Esophagus mucosa (tissue), 1 donor: ENCODE measurements at places on chromosomes 5 and 9. TPM values are rescaled to one million over a fixed set of nuclear protein-coding genes. Genes with fewer than 3 reads are reported as not detected.
A peak's percentile ranks its signal among the peaks of the same experiment; 100 is the strongest.

DNA sequence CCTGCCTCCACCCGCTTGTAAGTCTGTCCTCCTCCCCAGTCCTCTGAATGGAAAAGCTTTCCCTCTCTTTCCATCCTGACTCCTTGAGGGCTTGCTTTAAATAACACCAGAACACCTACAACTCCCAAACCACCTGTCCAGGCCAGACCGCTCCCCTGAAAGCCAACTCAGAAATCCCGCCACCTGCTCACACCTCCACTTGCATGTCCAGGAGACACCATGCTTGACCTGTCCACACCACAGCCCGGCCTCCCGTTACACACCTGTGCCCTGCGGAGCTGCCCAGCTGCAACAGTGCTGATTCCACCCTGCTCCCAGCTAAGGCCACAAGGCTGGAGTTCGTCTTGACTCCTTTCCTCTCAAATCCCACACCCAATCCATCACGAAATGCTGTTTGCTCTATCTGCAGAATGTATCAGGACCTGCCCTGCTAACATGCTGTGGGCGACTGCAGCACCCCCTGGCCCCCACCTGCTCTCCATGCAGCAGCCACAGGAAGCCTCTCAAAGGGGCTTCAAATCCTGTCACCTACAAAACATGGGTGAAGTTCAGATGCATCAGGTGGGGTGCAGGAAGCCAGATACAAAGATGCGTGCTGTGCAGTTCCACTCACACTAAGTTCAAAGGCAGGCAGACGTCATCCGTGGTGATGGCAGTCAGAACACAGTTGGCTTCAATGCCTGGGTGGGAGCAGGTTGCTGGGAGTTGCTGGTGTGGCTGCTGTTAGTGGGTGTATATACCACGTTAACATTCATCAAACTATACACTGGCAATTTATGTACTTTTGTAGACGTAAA is 166.0 kb downstream of the ROR2 start:
- ATAC-seq, result no peak

- no peak for ATAC-seq
Observed at GRCh38 chr5:151012862-151013261, 7.5 kb upstream of the GPX3 start.

- ATAC-seq, result no peak
Observed at GRCh38 chr5:139068494-139069151, 129.5 kb downstream of the SIL1 start.

- ATAC-seq, result peak; percentile 49
Observed at GRCh38 chr5:139912158-139912557, 116.5 kb downstream of the PSD2 start.

IFNA1 gene
- not detected for total RNA-seq

DNA sequence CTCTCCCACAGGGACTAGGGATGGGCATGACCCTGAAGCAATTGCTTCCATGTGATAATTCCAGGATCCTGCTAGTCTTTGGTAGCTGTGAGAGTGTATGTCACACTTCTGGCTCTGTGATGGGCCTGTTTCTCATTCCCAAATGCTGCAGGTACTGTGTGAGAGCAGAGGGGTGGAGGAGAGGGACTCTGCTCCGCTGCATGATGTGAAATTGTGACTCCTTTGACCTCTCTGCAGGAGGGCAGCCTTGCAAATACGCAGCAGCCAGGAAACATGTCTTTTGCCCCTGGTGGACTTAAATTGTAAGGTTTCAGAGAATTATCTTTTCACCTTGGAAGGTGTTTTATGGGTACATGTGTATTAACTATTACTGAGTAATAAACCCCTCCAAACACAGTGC is 61.6 kb downstream of the SFXN1 start:
- no peak for ATAC-seq

CXCL14 gene
- total RNA-seq, result 179 TPM

RNF208 gene
- 11.2 TPM for total RNA-seq

FUT7 gene
- total RNA-seq, result 0.12 TPM

SURF2 gene
- 25.6 TPM for total RNA-seq

DNA sequence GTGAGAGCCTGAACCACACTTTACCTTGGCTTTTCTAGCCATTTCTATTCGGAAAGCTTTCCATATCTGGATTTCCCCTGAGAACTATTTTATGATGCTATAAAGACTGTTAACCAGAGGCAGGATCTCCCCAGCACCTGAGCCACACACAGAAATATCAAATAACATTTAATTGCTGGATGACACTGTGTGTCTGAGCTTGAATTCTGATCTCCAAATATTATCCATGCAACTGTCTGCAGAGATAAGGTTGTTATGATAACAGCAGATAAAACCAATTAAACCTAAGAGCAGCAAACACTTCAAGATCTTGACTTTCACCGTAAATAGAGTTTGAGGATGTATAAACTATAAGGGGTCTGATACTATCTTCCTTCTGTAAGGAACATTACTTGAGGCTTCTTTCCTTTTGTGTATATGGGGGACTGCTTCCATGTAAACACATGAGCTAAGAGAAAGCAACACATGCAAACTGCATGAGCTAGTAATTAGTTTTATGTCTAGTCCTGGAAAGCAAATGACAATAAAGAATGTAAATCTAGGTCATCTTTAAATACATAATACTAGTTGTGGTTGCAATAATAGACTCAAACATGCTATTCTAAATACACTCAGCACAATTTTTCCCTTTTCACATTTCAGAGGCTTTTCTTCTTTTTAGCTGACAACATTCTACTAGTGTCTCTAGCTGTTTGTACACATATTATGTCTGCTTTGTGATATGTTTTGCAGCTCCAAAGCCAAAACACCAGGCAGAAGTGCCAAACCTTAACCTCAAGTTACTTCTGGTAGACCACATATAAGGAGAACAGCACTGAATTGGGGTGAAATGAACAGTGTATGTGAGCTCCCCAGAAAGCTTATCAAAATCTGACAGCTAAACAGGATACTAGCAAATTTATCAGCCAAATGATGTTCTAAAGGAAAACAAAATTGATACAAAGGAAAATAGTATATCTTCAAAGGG is 136.5 kb downstream of the EFNA5 start:
- ATAC-seq, result no peak

DNA sequence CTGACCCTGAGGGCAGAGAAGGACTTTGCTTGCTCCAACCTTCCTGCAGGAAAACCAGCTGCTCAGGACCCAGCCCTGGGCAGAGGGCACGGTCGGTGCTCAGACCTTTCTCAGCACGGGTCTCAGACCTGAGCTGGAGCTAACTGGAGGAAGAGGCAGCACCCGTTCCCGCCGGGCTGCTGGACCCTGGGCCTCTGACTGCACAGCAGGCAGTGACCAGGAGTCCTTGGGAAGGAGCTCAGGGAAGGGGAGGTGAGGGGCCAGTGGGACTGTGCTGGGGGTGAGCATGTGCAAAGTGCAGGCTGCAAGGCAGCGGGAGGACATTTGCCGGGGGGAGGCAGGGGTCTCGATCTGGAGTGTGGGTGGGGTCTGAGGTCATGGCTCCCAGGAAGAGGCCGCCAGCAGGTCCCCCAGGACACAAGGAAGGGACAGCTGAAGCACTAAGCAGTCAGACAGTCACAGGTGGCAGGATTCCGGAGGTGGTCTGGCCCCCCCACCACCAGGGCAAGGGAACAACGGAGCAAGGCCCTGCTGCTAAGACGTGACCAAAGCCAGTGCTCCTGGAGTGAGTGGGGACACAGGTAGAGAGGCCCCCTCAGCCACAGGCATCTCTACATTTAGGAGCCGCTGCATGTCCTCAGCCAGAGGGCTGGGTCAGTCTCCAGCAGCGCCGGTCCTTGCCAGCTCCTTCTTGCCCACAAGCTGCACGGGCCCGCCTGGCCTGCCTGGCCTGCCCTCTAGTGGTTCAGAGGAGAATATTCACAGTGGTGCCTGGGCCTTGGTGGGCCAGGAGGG is 4.8 kb upstream of the DPM2 start:
- ATAC-seq, result peak; percentile 30

CNOT6 gene
- 22.1 TPM for total RNA-seq

GRCh38 chr5:347712-348284 is 26.3 kb downstream of the AHRR start:
- ATAC-seq, result no peak

- ATAC-seq, result no peak
Observed at GRCh38 chr5:80069251-80069800, 34.2 kb downstream of the THBS4 start.

GRCh38 chr5:103037673-103038455 is 82.1 kb downstream of the GIN1 start:
- no peak for ATAC-seq

DNA sequence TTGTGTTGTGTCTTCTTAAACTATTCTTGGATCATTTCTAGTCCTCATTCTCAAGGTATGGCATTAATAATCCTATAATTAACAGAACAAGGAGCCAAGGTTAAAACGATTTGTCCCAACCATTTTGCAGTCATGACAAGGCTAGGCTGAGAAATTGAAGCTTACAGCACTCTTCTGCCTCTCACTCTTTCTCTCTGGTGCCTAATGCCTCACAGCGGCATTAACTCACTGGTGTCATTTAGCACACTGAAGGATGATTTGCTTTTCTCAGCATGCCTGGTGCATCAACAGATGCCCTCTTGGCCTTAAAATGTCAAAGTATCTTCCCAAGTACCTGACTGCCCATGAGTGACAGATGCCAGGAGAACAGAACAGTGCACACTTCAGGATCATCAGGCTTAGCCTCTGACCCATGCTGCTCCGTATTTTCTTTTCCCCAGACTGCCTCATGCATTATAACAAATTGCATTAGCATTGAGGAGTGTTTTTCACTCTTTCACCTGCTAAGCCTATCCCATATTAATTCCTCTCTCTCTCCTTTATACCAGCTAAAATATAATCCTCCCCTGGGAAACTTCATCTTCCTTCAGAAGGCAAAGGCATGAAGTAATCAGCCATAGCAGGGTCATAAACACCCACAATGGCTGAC is 61.1 kb upstream of the SV2C start:
- ATAC-seq, result no peak

DNA sequence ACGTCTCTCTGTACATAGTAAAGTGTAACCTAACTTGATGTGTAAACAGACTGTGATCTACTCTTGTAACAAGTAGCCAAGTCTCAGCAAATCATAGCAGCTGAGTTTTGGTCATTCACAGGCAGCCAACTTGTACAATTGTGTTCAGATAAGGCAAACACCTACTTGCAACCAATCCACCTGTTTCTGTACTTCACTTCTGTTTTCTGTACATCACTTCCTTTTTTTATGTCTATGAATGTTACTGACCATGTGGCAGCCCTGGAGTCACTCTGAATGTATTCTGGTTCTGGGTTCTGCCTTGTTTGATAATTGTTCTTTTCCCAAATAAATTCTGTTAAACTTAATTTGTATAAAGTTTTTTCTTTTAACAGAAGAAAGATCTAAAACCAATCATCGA is 26.0 kb downstream of the RLN2 start:
- no peak for ATAC-seq

GRCh38 chr9:129595903-129596540 is 24.9 kb downstream of the C9orf50 start:
- no peak for ATAC-seq

ZFAND5 gene
- total RNA-seq, result 97.6 TPM

DNA sequence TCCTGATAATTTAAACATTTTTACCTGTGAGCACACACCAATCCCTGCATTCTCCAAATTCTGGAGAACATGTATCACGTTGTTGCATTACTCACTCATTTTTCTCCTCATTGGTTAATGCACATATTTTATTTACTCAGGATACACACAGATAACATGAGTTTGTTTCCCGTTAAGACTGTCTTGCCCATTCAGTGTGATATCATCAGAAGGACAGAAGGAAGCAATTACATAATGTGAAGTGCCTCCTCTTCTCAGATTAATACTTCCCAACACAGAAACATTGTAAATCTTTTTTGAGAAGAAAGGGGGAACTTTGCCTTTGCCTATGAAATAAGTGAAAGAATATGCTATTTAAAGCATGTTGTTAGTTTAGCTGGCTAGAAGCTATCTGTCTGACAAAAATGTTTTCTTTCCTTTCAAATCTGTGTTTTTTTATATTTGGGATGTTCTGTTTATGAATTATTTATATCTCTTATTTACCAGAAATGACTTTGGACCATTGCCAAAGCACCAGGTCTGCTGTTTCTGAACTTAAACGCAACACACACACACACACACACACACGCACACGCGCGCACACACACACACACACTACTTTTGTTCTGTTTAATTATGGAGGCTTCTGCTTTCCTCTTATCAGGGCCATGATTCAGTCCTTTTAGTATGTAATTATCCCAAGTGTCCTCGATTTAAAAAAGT is 186.5 kb downstream of the CHSY3 start:
- ATAC-seq, result no peak

ITGA1 gene
- 5.1 TPM for total RNA-seq

RAI14 gene
- 9.8 TPM for total RNA-seq

DNA sequence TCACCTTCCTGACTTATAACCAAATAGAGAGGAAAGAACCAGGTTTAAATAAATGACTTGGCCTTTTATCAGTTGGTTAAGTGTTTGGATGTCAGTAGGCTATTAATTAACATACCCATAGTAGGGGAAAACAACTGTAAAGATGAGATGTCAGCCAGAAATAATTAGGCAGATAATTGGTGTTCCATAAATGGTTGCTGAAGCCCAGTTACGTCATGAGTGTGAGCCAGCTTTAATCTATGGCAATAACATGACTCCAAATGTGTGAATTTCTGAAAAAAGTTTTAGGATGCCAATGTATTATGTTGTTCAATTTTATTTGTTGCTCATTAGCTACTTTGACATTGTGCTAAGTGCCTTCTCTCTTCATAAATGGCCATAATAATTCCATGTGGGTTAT is 180.5 kb downstream of the FBXL7 start:
- no peak for ATAC-seq

DNA sequence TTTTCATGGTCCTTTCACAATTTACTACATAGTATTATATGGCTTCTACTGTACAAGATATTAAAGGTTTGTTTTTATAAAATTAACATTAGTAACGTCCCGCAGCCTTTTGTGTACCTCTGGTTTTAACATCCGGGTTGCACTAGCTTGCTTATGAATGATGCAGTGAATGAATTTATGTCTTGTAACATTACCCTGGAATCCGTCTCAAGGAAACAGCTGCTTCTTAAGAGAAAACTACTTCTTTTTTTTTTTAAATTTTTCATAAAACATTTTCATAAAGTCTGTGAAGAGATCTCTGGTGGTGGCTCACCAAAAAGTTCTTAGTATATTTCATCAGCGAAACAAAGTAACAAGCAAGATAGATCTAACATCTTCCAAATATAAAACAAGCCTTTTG is 23.6 kb downstream of the MARCHF3 start:
- no peak for ATAC-seq

GRCh38 chr5:78805474-78806124 is 157.0 kb upstream of the LHFPL2 start:
- no peak for ATAC-seq

GRCh38 chr9:107700847-107701246 is 211.3 kb upstream of the KLF4 start:
- no peak for ATAC-seq
